Activated T-helper 9 cell treated with anti-CD3 and anti-CD28 coated beads, Interleukin-2, amount 50 U/mL, for 16 hours (primary cell): ENCODE measurements at places on chromosomes 1 and 21.
A peak's percentile ranks its signal among the peaks of the same experiment; 100 is the strongest.

- DNase-seq = no peak
Observed at GRCh38 chr21:35032474-35033263, 16.4 kb downstream of the RUNX1 start.

DNA sequence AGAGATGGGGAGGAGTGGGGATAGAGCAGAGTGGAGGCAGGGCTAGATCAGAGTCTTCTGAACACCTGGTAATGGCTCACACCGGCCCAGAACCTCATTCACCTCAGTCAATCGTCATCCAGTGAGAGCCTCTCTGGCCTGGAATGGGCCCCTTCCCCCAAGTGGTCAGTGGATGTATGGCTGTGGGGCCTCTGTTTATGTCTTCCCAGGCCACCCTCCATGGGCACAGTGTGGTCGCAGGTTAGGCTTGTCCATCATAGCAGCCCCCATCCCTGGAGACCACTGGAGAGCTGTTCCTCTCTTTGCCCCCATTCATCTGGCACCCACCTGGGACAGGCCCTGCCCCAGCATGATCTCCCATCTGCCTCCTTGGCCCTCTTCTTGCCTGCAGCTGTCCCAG is 29.6 kb upstream of the TENT5C start:
- no peak for DNase-seq

DNA sequence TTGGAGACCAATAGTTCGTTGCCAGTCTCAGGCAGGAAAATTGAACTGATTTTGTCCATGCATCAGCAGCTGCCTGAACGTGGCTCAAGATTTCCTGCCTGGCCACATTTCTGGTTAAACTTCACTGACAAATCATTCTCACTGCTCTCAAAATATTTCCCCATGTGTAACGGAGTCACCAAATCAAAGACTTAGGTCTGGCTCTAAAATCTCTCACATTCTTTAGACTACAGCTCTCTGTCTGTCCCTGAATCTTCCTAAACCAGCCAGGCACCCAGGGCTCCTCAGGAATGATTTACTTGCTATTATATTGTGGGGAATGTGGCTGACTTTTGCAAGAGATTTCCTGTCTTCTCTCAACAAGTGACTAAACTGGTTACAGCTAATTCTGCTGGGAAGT is 49.2 kb upstream of the GJA8 start:
- DNase-seq = no peak

DNA sequence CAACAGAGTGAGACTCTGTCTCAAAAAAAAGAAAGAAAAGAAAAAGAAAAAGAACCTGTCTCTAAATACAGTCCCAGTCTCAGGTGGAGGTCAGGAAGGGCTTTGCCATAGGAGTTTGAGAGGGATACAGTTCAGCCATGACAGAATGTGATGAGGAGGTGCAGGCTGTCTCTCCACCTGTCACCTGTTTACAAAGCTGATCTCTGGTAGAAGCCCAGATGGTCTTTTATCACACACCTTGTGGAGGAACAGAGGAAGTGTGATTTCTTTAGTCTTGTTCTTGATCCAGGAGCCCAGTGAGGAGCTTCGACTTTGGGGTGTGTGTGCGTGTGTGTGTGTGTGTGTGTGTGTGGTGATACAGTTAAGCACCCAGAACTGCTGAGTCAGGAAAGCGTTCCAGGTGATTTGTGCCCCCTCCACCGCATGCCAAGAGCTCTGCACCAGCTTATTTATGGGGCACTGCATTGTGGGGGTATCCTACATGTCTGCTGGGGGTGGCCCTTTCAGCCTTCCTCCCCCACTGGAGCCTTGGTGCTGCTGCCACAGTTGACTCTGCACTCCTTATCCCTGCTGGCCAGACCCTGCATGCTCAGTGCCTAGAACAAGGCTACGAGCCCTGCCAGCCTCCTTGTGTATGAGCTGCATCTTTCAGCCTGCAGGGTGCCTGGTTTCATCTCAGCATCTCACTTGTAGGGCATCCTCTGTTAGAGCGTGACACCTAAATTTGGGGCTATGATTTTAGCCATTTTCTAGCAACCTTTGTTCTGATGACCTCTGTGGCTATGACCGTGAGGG is 19.3 kb downstream of the DOP1B start:
- no peak for DNase-seq

DNA sequence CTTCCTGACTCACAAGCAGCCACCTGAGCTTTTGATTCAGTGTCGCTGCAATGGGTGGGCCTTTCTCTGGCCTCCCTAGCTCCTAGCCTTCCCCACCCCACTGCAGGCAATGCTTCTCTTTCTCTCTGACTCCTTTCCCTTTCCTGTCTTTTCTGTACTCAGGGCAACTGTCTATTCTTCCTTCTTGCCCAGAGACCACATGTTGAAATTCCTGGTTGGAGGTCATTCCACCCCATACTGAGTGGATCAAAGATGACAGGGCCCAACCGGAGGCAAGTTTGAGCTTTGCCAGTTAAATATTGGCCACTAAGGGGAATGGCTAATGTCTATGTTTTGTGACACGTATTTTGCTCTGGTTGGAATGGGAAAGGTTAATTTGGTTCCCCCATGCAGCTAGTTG is 65.2 kb upstream of the ARID1A start:
- no peak for DNase-seq

- no peak for DNase-seq
Observed at GRCh38 chr1:226738421-226738994, 574 bp downstream of the ITPKB start.

DNA sequence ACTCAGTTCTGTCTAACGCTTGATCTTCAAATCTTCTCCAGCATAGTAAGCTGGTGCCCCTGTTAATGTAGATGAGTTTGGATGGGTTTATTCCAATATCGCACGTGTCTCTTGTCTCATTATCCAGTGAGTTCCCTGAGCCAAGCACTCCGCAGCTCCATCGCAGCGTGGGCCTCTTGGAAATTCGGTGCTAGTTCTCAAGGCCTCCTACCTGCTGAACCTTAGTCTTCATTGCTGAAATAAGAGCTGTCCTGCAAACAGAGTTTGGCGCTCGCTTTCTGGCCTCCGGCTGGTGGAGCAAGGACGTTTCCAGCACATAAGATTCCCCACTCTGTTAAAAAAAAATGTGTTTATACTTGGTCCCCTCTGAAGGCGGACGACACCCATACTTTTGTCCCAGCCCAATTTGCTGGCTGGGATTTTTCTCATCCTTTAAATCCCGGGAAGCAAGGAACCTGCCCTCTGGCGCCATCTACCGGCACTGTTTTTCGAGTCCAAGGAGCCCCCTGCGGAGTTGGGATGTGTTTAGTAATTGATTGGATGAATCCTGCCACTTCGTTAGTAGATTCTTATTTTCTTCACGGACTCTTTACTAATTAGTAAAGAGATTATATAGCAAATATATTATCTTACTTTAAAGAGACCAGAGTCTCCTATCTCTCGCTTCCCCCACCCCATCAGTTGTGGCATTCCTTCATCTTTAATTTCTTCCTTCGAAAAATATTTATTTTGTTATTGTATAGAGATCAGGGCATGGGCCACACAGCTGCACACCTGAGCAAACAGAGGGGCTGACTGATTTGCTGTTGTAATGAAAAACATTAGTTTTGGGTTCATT is 14.7 kb downstream of the JUN start:
- DNase-seq = peak; percentile 20

GRCh38 chr1:200039849-200040474 is 12.5 kb downstream of the NR5A2 start:
- DNase-seq = no peak

GRCh38 chr1:151311589-151312331 is 15.5 kb downstream of the PI4KB start:
- peak; percentile 69 for DNase-seq

DNA sequence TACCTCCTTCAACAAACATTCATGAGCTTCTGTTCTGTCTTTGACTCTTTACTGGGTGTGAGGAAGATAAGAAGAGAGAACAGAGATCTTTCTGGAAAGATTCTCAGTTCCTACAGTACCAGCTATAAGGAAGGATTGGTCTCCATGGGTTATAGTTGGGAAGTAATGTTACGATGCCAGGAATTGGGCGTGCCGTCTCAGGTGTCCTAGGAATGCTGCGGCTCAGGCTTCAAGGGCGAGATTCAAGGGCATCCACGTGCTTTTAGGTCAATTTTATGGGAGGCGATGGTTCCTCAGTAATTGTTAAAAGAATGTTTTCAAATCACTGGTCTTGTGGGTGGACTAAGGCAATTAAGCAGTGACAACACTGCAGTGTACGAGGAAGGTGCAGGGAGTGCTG is 27.3 kb downstream of the COG2 start:
- no peak for DNase-seq

DNA sequence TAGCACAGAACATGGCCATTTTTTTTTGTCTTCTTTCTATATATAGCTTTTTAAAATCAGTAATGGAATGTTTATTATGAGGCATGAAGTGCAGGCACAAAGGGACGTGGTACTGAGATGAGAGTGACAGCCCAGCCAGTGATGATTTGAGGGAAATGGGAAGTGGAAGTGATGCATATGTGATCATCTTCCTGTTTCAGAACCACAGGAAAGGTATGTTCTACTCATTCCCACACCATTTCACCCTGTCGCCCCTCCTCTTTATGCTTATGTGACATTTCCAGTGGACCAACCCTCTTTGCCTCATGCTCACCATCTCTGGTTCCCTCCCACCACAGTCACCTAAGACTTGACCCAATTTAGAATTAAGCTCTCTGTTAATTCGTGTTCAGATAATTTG is 24.3 kb downstream of the PTGS2 start:
- no peak for DNase-seq

- DNase-seq = no peak
Observed at GRCh38 chr1:183143576-183144315, 42.3 kb upstream of the LAMC2 start.

DNA sequence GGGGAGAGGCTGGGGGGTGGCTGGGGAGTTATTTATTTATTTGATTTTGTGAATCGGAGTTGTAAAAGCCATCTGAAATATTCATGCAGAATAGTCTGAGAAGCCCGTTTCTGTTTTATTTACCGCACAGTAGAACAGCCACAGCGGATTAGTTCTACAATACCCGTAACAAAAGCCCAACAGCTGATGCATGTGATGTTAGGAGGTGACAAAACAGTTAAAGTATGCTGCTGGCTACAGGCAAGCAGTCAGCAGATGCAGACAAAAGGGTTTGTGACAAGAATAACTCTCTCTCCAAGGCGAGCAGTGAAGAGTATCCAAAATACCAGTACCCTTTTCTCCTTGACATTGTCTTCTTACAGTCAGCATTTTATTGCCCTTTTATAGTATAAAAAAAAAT is 42.0 kb downstream of the PROX1 start:
- no peak for DNase-seq

DNA sequence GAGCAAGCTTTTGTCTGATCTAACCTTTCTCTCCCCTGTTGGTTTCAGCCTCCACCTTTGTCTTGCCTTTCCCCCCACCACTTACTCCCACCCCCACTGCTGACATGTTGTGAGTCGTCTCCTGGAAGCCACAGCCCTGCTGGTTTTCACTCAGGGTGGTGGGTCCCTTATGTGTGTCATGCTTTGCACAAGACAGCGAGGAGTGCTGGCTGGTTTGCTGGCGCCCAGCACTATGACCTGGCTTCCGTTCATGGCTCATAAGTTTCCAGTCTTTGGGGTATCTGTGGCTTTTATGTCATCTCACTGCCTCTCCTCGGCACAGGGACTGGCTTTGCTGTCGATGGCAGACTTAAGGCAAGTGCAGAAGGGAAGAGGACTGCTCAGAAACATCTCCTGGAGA is 177.7 kb downstream of the KIF26B start:
- no peak for DNase-seq

GRCh38 chr1:7565099-7565750 is 205.9 kb upstream of the VAMP3 start:
- no peak for DNase-seq

DNA sequence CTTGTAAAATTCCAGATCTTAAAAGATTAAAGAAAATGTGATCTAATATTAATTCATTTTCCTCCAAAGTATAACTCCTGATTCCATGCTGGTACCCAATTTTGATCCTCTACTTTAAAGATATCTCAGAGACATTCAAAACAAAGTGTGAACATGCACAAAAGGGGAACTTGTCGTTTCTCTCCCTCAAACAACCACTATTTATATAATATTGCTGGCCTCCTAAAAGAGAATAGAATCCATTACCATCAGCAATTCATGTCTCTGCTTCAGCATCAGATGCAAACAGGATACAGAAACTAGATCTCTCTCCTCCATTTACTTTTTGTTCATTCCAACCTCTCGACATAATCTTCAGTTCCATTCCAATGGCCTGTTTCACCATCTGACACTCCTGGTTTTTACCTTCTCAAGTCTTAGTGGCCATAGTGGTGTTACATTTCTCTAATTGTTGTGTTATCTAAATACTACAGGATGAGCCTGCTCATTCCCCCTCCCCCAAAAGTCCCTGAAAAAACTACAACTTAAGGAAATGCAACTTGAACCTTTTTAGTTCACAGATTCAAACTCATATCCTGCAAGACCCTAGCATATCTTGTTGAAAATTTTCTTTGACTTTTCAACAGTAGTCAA is 4.1 kb downstream of the NRIP1 start:
- no peak for DNase-seq

DNA sequence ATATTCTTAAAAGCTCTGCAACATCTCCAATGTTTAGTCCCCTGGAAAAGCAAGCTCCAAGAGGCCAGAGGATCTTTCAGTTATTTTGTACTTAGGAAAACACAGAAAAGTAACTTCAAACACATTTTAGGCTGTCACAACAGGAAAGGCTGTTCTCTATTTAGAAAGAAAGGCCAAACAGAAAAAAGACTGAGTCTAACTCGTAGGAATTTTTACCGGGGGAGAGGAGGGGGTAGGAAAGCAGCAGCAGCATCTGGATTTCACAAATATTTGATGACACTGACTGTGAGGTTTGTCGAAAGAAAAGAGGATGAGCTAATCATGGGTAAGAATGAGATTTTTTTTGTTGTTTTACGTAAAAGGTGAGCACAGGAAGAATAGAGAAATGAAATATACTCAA is 107.1 kb downstream of the EIF4G3 start:
- DNase-seq = no peak

DNA sequence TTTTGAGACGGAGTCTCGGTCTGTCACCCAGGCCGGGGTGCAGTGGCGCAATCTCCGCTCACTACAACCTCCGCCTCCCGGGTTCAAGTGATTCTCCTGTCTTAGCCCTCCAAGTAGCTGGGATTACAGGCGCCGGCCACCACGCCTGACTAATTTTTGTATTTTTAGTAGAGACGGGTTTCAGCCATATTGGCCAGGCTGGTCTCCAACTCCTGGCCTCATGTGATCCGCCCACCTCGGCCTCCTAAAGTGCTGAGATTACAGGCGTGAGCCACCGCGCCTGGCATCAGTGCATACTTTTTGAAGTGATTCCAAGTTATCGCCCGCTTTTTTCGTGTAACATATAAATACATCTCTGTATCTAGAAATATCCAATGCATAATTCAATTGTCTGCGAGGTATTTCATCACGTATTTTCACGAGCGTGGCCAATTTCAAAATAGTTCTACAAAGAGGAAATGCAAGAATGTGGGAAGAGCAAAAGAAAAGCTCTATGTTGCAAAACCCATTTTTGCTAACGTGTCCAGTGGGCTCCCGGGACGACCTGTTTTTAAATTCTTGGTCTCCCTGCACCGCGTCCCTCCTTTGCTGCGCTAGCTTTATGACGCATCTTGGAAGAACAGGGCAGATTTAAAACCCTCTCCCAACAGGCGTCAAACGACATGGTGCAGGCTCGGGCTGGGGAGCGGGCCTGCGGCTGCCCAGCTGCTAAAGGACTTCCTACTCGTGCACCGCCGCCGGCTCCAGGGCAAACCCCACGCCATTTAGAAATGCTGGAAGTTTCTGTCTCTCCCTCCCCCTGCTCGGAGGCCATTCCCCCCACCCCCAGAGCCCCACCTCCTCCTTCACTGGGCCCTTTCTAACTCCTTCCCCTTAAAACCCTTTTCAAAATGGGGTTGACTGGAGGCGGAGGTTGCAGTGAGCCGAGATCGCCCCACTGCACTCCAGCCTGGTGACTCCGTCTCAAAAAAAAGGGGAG is 923 bp upstream of the IFNGR2 start:
- DNase-seq = no peak
